ENCODE measurements at places on chromosomes 7 and 10. TPM values are rescaled to one million over a fixed set of nuclear protein-coding genes. Genes with fewer than 3 reads are reported as not detected.
A peak's percentile ranks its signal among the peaks of the same experiment; 100 is the strongest.

- peaks cover 19% of the 10 kb centered on the region for H3K4me1 ChIP-seq
- H3K4me3 ChIP-seq: no peak overlapping the region
- no peaks in the 10 kb centered on the region for H3K36me3 ChIP-seq
- peaks cover 36% of the 10 kb centered on the region for H3K27me3 ChIP-seq
- no peak for DNase-seq
Measured at GRCh38 chr10:101778151-101778780, 2.4 kb upstream of the FGF8 start.

DNA sequence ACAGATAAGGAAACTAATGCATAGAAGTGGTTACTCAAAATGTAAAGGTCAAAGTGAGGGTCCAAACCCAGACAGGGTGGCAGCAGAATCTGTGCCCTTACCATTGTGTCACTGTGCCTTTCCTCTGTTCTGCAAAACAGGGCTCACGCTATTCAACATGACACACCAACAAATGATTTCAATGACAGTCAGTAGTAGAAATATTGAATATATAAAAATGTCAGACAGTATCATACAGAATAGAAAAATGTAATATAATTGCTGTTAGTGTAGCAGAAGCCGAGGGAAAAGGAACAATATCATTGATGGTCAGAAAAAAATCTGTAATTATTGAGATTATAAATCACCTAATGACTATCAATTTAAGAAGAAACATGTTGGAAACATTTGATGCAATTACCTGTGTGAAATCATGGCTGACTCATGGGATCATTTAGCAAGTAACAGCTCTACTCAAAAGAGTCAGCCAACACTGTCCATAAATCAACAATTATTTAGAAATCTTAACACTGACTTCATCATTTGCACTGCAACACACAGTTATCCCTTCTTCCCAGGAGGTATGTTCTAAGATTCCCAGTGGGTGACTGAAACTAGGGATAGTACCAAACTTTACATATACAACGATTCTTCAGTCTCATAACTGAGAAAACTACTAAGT, 198.7 kb downstream of the DGKI start:
- peaks cover 2% of the 10 kb centered on the region for H3K27me3 ChIP-seq
- no peak for DNase-seq
- H3K36me3 ChIP-seq: no peaks in the 10 kb centered on the region

FLNC gene
- total RNA-seq: 81.8 TPM

DNA sequence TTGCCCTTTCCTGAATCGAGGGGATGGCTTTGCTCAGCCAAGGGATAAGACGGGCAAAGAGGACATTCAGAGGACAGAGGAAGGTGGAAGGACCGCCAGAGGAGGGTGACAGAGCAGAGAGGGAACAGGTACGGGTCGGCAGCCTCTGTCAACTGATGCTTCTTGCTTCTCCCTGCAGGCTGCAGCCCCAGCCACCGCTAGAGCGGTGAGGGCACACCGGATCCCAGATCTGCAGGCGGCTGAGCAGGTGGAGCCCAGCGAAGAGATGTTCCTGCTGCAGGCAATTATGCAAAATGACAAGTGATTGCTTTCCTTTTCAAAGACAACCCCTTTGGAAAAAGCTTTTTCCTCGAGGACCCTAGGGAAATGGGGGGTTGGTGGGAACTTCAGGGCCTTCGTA, 181.9 kb upstream of the ANKRD30A start:
- no peaks in the 10 kb centered on the region for H3K36me3 ChIP-seq
- H3K4me1 ChIP-seq: no peaks in the 10 kb centered on the region
- no peak for DNase-seq
- H3K27me3 ChIP-seq: no peaks in the 10 kb centered on the region

- no peak overlapping the region for H3K27ac ChIP-seq
- H3K27me3 ChIP-seq: no peaks in the 10 kb centered on the region
- no peaks in the 10 kb centered on the region for H3K36me3 ChIP-seq
- H3K4me1 ChIP-seq: no peaks in the 10 kb centered on the region
- no peak for DNase-seq
Measured at GRCh38 chr10:113239566-113240350, 289.7 kb downstream of the TCF7L2 start.

- no peaks in the 10 kb centered on the region for H3K4me1 ChIP-seq
- no peak within 1 kb of the TSS for H3K4me3 ChIP-seq
- H3K27ac ChIP-seq: no peak within 1 kb of the TSS
- H3K27me3 ChIP-seq: peaks cover 32% of the 10 kb centered on the region
- no peak for DNase-seq
- H3K36me3 ChIP-seq: no peaks in the 10 kb centered on the region
Measured at GRCh38 chr7:31051598-31052486, at the start of gene ADCYAP1R1. Gene ADCYAP1R1 (plus strand): TSS chr7:31052308. CDS start chr7:31063265, 10,957 bp downstream.

DNA sequence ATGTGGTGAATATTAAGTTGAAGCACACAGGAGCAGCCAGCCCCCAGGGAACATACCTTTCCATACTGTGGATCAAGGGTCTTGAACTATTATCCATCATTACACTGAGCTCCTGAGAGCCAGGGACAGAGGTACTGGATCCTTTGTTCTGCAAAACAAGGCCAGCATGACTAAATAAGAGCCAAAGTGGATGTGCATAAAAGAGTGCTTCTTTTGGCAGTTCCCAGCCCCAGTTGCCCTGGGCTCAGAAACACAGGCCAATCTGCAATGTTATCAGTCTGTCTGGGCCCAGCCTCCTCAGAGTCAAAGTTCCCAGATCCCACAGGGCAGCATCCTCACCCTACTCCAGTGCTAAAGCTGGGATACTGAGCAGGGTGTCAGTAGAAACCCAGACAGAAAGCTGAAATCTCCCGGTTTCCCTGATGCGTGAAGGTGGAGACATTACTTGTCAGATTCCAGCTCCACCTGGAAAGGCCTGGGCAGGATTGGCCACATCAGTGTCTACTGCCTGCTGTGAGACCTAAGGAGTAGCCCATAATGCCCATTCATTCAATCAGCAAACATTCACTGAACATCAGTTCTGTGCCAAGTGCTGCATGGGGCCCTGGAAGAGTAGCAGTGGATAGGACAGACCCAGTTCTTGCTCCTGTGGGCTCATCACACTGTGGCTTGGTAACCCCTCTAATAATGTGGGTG, 342.7 kb downstream of the CXCL12 start:
- no peak overlapping the region for H3K4me3 ChIP-seq
- peaks cover 2% of the 10 kb centered on the region for H3K4me1 ChIP-seq
- no peaks in the 10 kb centered on the region for H3K27me3 ChIP-seq

DNA sequence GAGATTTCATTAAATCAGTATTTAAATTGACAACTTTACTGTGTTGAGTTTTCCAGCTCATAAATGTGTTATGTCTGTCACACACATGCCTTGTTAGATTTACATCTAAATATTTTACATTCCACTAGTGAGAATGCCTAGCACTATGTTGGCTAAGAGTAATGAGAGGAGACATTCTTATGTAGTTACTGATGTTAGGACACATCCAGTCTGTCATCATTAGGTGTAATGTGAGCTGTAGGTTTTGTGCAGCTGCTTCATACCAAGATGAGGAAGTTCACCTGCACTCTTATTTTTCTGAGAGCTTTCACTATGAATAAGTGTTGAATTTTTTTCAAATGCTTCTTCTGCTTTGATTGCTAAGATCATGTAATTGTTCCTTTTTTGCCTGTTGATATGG, 218.0 kb upstream of the IGFBP3 start:
- no peak overlapping the region for H3K4me3 ChIP-seq
- no peaks in the 10 kb centered on the region for H3K4me1 ChIP-seq
- H3K27me3 ChIP-seq: no peaks in the 10 kb centered on the region
- no peak overlapping the region for H3K27ac ChIP-seq
- no peaks in the 10 kb centered on the region for H3K36me3 ChIP-seq

BICC1 gene
- 0.32 TPM for total RNA-seq

DNA sequence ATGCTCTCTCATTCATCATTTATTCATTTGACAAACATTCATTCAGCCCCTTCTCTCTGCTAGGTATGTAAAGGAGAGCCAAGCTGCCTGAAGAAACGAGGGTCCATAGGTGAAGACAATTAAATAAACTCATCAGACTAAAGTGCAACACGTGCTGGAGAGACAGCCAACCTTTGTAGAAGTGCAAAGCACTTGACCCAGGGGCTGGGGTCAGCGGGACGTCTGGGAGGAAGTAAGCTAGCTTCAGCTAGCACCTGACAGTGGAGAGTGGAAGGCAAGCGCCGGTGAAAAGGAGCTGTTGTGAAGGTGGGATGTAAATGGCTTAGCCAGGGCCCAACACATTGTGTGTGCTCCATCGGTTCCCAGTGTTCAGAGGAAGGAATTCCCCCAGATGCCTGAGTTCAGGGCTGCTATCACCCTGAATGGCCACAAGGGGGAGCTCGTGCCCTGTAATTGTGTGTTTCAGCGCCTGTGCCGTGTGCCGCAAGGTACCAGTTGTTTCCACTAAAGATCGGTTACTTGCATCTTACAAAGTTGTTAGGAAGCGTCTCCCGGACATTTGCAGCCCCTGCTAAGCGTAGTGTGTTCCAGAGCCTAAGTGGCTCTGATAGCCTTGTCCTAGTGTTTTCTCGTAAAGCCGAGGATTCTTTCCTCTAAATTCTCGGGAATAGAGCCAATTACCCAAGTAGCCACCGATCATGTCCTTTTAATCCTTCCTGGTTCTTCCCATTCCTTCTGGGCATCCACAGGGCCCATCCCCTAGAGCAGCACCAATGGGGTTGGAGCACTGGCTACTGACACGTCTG, 30.6 kb downstream of the TLX1 start:
- H3K27ac ChIP-seq: no peak overlapping the region
- peaks cover 34% of the 10 kb centered on the region for H3K27me3 ChIP-seq
- no peaks in the 10 kb centered on the region for H3K36me3 ChIP-seq
- DNase-seq: peak; percentile 74
- H3K4me3 ChIP-seq: no peak overlapping the region

- H3K4me3 ChIP-seq: no peak overlapping the region
- no peaks in the 10 kb centered on the region for H3K4me1 ChIP-seq
- H3K27me3 ChIP-seq: no peaks in the 10 kb centered on the region
- no peak for DNase-seq
- H3K36me3 ChIP-seq: no peaks in the 10 kb centered on the region
- no peak overlapping the region for H3K27ac ChIP-seq
Measured at GRCh38 chr7:3168869-3169268, 125.2 kb upstream of the CARD11 start.

DNA sequence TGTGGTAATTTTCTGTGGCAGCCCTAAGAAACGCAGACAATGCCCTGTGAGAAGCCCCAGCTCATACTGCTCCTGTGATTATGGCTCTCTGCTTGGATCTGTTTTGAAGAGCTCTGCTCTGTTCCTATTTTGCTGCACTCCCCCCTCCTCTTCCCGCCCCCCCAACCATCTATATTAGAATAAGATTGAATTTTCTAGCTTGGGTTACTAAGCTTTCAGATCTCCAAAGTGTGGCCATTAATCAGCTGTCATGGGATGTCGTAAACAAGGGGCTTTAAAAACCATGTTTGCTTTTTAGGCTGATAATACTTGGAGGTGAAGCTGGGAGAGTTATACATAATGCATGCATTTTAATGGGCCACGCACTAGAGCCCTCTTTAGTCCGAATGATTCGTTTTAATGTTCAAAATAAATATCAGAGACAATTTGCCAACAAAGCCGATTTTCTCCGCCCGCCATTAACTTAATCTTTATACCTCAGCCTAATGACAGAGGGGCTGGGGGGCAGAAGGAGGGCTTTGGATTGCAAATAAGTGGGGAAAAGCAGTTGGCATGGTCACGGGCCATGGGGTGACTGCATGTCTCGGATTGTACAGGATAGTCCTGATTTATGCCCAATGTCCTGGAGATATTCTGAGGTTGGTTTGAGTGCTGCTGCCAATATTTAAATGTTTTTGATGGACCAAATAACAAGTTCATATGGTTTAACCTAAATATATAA, 165.5 kb downstream of the RPS24 start:
- peaks cover 2% of the 10 kb centered on the region for H3K27me3 ChIP-seq
- H3K36me3 ChIP-seq: no peaks in the 10 kb centered on the region
- no peaks in the 10 kb centered on the region for H3K4me1 ChIP-seq
- H3K27ac ChIP-seq: no peak overlapping the region
- no peak overlapping the region for H3K4me3 ChIP-seq

DNA sequence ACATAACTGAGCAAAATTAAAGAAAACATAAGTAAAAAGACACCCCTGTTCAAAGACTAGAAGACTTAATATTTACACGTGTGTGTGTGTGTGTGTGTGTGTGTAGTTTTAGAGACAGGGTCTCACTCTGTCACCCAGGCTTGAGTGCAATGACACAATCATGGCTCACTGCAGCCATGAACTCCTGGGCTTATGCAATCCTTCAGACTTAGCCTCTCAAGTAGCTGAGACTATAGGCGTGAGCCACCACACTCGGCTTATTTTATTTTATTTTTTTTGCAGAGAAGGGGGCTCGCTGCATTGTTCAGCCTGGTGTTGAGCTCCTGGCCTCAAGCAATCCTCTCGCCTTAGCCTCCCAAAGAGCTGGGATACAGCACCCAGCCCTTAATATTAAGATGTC, 90.3 kb downstream of the JMJD1C start:
- H3K36me3 ChIP-seq: no peaks in the 10 kb centered on the region
- no peak for DNase-seq
- peak overlapping the region; percentile 33 for H3K27ac ChIP-seq
- no peaks in the 10 kb centered on the region for H3K27me3 ChIP-seq

DNA sequence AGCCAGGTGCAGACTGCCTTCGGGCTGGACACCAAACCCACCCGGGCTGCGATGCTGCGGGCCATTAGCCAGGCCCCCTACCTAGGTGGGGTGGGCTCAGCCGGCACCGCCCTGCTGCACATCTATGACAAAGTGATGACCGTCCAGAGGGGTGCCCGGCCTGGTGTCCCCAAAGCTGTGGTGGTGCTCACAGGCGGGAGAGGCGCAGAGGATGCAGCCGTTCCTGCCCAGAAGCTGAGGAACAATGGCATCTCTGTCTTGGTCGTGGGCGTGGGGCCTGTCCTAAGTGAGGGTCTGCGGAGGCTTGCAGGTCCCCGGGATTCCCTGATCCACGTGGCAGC, 50.0 kb downstream of the VWA2 start:
- H3K36me3 ChIP-seq: no peaks in the 10 kb centered on the region
- DNase-seq: no peak
- no peaks in the 10 kb centered on the region for H3K4me1 ChIP-seq
- no peak overlapping the region for H3K27ac ChIP-seq
- H3K4me3 ChIP-seq: no peak overlapping the region

DNA sequence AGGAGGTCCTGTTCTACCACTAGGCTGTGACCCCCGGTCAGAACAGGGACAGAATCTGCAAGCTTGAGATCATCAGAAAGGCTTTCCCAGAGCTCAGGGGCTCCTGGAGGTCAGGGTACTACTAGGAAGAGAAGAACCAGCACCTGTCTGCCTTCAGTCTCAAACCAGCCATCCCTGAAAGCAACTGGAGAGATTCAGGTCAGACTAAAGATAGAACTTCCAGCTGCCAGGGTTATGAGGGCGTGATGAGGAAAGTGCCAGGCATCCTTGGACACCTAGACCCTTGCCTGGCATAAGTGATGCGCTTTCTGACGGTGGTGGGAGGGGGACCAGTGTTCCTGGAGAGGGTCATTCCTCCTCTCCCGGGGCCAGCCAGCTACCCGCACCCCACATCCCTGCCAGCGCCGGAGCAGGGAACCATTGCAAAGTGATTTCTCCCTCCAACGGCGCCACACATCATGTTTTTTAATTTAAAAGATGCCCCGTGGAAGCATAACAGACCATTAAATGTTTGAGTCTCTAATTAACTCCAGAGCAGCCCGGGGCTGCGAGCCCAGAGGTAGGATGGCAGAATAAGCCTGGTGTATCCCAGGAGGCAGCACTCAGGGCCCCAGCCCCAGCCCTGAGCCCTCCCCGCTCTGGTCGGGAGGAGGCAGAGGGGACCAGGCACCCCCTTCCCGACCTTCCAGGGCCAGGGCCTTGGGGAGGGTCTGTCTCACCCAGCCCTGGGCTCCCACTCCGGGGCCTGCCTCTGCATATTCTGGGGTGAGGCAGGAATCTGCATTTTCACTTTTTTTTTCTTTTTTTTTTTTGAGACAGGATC, 64.0 kb downstream of the ELFN1 start:
- no peak overlapping the region for H3K4me3 ChIP-seq
- no peaks in the 10 kb centered on the region for H3K36me3 ChIP-seq
- no peaks in the 10 kb centered on the region for H3K27me3 ChIP-seq
- no peak for DNase-seq
- H3K4me1 ChIP-seq: no peaks in the 10 kb centered on the region

MCM7 gene
- 183 TPM for total RNA-seq
